ENCODE measurements at places on chromosomes 5 and 9. TPM values are rescaled to one million over a fixed set of nuclear protein-coding genes. Genes with fewer than 3 reads are reported as not detected.

The JAKMIP2 gene
- total RNA-seq, result 8.2 TPM

The SLC34A3 gene
- total RNA-seq, result not detected

The FBP1 gene
- 0.31 TPM for total RNA-seq

The HK3 gene
- not detected for total RNA-seq

The FSTL4 gene
- total RNA-seq, result 2.3 TPM

The FAM169A gene
- 23.8 TPM for total RNA-seq

The SHISAL2B gene
- total RNA-seq, result 10.4 TPM

The ANKRD31 gene
- total RNA-seq, result 0.74 TPM

The F12 gene
- 2.0 TPM for total RNA-seq

The TMC1 gene
- not detected for total RNA-seq

DNA sequence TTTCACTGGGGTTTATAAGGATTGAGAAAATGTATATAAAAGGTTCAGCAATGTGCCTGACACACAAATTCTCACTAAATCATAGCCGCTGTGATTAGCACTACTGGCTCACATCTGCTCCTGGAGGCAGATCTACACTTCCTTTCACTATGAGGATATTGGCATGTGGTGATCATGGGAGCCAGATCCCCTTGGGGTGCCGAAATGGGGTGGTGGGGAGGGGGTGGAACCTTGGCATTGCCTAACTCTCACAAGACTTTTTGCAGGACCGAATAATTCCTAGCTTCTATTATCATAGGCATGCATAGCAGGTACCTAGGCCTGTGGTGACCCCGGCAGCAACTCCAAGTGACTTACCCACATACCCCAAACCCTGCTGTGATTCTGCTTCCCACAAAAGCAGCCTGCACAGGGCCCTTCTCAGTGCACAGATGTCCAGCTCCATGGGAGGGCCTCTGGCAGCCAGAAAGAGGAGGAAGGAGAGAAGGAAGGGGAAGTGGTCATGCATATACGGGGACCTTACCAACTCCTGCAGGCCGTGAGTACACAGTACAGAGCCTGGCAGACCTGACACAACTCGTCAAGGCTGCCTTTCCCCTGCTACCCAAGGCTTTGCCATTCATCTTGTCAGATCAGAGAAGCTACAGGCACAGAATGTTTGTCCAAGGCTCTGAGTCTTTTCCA is 61.3 kb upstream of the IQGAP2 start:
- no peak for DNase-seq

GRCh38 chr5:66810848-66811261 is 214.7 kb downstream of the MAST4 start:
- DNase-seq, result peak; percentile 28

GRCh38 chr9:1098551-1098950 is 48.4 kb downstream of the DMRT2 start:
- no peak for DNase-seq

DNA sequence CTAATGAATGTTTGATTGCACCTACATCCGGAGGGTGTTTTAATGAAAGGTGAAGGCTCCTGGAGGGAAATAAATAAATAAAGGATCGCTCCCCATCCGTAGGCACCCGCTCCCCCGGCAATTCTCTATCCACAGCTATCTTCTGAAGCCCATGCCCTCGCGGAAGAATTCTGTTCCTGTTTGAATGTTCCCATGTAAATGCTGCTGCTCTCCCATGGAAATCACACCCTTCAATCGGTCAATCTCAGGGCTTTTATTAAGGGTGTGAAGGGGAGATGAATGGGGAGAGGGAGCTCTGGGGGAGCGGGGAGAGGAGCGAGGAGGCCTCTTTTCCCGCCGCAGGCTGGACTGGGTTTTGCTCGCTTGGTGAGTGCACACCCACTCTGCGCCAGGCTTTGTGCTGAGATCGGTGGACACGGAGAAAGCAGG is 21.1 kb upstream of the ARAP3 start:
- peak; percentile 21 for DNase-seq

GRCh38 chr9:123757547-123757946 is 172.4 kb downstream of the DENND1A start:
- DNase-seq, result no peak

DNA sequence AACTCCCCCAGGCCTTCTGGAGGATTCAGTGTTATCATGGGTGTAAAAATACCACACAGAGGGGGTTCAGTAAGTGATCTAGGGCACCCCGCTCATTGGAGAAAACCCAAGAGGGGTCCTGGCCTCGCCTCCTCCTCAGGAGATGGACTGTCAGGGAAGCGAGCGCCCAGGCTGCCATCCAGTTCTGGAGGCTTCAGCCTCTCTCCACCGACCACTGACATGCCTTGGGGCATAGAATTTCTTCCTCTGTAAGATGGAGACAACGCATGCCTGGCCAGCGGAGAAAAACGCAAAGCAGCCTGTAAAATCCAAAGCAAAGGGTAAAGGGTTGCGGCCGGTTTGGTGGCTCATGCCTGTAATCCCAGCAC is 165.4 kb downstream of the COL23A1 start:
- no peak for DNase-seq

DNA sequence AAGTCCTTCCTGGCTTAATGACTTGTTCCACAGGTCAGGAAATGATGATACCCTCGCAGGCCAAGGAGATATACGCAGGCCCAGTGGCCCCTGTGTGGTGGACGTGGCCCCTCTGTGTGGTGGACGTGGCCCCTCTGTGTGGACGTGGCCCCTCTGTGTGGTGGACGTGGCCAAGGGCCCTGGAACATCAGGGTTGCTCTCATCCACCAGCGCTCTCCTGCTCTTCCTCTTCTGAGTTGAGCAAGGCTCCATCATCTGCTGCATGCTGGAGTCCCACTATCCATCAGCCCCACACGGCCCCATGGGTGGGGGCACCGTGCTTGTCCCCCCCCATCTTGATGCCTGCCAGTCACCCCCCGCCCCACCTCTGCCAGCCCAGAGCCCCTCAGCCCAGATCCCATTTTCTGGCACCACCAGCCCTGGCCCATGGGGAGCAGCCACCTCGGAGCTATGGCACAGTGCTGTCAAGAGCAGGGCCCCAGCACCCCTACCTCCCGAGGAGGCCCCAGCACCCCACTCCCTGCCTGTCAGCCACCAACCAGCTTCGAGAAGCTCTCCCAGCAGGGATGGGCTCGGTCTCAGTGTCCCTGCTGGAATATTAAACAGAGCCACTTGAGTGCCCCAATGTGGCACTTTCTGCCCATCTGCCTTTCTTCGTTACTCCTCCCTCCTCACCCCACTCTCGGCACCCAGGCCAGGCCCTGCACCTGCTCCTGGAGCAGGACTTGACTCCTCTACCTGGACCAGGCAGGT is 8.1 kb downstream of the LRRC14B start:
- DNase-seq, result no peak

DNA sequence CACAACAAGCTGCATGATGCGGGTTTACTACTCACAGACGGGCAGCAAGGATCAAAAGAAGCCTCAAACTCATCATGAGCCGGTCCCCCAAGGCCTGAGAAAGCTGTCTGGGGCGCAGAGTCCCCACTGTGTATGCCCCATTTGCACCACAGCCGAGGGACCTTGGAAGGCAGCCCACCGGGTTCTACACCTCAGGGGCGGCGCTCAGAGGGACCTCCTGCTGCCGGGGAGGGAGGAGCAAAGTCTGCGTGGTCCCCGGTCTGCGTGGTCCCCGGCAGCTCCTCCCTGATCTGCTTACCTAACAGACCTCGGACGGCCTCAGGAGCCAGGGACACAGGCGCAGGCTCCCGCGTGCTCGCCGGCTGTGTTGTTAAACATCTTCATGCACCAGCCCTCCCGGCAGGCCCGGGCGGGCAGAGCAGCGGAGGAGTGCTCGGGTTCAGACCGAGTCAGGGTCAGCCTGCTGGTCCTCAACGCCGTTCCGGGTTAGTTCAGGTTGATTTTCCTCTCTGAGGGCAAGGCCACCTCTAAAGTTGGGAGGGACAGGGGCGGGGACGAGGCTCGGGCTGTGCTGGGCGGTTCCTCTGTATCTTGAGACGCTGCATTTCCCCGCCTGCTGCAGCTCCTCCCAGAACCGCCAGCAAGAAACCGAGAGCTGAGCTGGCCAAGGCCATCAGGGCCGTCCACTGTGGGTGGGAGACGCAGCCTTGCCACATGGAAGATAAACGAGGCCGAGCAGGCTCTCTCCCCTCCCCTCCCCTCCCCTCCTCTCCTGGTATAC is 74.6 kb downstream of the MRPL36 start:
- DNase-seq, result peak; percentile 32

- no peak for DNase-seq
These were observed 668.0 kb upstream of the RIOK2 start for GRCh38 chr5:97851036-97851435.

DNA sequence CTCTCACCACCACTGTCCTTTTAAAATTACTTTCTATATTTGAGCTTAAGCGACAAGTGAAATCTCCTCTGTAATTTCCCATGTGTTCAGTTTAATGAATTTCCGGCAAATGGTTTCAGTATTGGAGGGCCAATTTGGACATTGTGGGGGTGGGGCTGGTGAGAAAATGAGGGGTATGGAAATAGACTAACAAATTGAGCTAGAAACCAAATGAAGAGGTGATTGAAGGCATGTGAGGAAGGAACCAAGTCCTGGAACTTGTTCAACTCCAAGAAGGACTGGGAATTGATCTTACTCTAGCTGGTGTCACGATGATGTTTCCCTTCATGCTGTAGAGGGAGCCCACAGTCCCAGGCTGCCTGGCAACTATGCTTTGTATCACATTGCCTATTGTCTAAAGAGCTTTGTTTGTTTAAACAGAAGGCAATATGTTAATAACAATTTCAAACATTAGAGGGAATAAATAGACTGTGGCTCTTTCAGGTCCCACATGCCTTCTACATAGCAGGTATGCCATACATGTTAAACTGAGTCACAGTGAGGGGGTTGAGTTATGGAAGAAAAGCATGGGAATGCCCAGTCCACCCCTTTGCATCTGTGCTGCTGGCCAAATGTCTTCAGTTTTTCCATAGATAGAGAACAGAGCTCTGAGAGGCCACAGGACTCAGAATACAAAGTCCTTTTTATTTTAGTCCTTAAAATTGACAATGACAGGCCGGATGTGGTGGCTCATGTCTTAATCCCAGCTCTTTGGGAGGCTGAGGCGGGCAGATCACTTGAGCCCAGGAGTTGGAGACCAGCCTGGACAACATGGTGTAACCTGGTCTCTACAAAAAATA is 25.0 kb upstream of the MATR3 start:
- peak; percentile 27 for DNase-seq

GRCh38 chr5:89988129-89988810 is 421.3 kb downstream of the CETN3 start:
- DNase-seq, result peak; percentile 41

DNA sequence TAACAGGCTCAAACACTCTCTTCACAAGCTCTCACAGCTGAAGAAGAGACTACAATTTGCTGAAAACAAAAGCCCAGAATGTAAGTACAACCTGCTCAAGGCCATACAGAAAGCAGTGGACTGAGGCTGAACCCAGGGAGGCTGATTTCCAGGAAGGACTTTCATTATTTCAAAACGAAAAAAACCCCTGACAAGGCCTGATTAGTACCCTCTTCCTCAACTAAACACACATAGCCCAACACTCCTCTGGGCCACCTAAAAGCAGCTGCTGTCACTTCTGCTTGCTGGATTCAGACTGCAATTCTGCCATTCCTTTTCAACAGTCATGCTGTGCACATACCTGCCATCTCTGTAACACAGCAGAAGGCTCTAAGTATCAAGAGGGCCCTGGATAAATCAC is 18.2 kb downstream of the NRG2 start:
- DNase-seq, result no peak

GRCh38 chr5:151006704-151007334 is 13.6 kb upstream of the GPX3 start:
- DNase-seq, result no peak

DNA sequence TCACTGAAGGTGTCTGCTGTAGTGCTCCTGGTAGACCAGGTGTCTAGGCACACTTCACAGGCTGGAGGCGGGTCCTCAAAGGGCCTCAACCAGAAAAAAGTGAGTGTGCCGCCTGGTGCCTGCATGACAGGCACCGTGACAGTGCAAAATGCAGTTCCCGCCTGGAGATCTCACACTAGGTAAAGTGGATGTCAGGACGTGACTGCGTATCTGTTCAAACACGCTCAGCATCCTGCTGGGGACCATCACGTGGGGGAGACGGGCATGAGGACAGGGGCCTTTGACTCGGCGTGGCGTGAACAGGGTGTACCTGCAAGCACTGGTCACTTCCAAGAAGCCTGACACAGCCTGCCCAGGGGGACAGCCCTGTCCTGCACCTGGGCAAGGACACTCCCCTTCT is 32.3 kb upstream of the NTNG2 start:
- DNase-seq, result no peak

DNA sequence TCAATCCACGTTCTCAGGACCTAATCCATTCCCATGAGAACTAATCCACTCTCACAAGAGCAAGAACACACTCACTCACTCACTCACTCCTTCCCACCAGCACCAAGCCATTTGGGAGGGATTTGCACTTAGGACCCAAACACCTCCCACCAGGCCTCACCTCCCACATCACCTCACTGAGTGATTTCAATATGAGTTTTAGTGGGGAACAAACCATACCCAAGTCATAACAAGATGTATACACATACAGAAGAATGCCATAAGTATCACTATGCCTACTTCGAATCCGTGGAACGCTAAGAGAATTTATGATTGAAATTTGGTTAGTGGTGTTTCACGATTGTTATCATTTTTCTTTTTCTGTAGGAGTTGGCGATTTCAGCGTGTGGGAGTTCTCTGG is 29.3 kb upstream of the CTSL start:
- no peak for DNase-seq

GRCh38 chr9:114588210-114588609 is 641 bp downstream of the ATP6V1G1 start:
- DNase-seq, result peak; percentile 15

DNA sequence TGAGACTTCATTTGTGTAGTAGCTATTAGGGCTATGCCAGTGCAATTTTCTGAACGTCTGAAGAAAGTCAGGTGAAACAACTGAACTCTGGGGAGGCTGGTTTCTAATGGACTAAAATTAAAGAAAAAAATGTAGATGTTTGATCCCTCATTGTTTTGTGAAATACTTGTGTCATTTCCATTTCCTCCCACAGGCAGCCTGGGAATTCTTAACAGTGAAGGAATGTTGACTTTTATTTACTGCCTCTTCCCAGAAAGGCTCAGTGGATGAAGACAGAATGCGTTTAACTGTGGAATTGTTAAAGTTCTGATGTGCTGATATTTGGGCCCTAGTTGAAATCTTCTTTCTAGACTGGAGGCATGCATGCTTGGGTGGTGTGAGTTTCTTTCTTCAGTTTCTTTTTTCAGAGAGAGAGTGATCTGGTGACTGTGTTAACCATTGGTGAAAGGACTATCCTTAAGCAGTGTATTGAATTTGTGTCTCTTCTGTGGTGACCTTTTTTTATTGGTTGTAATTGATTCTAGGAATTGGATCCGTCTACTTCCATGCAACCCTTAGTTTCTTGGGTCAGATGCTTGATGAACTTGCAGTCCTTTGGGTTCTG is 15.5 kb downstream of the ACER2 start:
- DNase-seq, result no peak

DNA sequence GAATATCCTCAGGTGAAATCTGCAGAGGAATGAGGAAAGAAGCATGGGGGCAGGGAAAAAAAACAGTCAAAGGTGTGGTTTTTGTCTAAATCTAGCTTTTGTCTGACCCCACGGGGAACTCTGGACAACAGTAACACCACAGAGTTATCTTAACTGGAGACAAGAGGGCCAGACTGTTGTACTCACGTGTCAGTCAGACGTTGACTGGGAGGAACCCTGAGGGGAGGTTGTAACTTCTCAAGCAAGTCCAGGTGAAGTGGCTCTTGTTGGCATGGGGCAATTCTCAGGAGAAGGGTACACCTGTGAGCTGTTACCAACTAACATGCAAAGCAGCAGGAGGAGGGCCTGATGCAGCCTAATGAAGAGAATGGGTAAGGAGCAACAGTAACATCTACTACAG is 44.1 kb upstream of the SHISAL2B start:
- no peak for DNase-seq

Data from neural progenitor cell (in vitro differentiated cells).